Non-pigmented ciliary epithelial cell (primary cell): ENCODE measurements at places on chromosomes 12 and 14.

- DNase-seq, result no peak
These were observed 279.3 kb upstream of the PDE3A start for GRCh38 chr12:20089077-20089476.

- DNase-seq, result no peak
These were observed 266.2 kb upstream of the PELI2 start for GRCh38 chr14:55851961-55852360.

GRCh38 chr14:99484106-99484505 lies 2.9 kb downstream of the CCNK start:
- no peak for DNase-seq

GRCh38 chr12:58655375-58655774 lies 264.9 kb downstream of the LRIG3 start:
- no peak for DNase-seq

DNA sequence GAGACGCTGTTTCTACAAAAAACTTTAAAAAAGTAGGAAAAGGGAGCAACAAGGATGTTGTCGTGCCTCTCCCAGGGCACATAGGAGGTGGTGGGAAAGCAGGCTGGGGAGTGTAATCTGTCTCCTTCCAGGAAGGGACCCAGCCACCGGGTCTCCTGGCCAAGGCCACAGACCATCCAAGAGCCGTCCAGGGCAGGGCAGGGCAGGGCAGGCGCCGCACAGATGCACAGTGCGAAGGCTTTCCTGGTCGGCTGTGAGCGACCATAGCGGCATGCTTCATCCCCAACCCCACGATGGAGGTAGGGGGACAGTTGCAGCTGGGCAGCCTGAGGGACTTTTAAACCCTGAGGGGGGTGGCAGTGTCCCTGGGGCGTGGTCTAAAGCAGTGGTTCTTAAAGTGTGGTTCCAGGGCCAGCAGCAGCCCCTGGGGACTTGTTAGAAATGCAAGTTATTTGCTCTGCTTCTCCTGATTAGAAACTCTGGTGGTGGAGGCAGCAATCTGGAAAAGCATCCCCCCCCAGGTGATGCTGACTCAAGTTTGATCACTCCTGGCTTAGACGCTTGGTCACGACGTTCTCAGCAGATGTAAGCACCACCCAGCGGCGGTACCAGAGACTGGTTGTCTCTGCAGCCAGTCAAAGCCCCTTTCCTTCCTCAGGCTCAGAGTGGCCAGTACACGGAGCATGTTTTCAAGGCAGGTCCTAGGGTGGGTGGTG lies 197.4 kb upstream of the PRMT8 start:
- DNase-seq, result no peak

DNA sequence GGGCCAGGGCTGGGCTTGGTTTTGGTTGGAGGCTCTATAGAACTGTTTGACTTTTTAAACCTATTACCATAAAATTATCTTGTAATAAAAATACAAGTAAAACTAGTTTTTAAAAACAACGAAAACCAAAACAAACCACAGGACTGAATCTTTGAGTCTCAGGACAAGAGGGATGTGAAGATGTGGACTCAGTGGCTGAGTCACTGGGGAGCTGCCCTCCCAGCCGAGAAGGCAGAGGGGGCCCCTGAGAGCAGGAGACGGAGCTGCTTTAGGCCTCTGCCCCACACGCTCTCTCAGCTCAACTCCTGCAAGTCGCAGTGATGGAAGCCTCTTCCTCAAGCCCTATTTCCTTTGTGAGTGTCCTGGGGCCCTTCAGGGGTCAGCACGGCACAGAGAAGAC lies 59.0 kb downstream of the CDC42BPB start:
- DNase-seq, result no peak

- no peak for DNase-seq
These were observed 205.1 kb downstream of the PTPRO start for GRCh38 chr12:15527201-15528080.

DNA sequence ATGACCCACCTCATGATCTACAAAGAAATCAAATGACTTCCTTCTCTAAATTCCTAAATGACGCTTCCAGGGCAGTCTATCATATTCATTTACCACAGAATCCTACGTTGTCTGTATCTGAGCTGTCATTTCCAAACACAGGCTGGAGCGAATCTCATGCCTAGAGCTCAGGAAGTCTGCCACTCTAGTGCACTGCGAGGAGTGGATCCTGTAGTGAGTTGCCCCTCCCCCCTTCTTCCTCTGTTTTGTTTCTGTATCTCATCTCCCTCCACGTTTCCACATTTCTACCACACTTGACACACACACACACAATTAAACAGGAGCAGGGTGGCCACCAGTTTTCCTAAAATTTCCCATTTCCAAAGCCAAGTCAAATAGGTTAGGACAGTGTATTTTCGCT lies 415.4 kb upstream of the PRICKLE1 start:
- no peak for DNase-seq

GRCh38 chr12:89781946-89782550 lies 73.4 kb upstream of the ATP2B1 start:
- DNase-seq, result no peak

DNA sequence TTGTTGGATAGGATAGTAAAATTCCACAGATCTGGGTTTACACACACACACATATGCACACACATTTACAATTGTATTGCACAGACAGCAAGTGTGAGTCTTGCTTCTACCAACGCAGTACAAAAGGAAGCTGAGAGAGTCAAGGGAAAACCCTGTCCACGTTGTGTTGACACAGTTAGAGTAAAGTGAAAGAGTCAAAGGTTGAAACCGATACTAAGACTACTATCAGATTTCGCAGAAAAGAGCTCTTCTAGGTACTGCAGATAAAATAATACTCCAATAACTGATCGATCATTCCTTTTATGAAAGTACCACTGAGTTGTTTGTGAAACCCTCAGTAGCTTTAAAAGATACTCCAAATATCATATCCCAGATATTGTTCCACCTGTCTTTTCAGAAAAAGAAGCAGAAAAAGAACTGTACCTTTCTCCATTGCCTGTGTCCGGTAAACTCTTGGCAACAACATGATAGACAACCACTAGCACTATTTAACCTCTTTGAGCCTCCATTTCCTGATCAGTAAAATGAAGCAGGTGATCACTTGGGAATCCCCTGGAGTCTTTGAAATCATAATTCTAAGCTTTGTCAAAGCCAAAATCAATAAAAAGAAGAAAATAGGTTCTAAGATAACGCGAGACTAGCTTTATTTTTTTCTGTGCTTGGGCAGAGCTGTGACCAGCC lies 224.6 kb upstream of the FOXN3 start:
- DNase-seq, result no peak

DNA sequence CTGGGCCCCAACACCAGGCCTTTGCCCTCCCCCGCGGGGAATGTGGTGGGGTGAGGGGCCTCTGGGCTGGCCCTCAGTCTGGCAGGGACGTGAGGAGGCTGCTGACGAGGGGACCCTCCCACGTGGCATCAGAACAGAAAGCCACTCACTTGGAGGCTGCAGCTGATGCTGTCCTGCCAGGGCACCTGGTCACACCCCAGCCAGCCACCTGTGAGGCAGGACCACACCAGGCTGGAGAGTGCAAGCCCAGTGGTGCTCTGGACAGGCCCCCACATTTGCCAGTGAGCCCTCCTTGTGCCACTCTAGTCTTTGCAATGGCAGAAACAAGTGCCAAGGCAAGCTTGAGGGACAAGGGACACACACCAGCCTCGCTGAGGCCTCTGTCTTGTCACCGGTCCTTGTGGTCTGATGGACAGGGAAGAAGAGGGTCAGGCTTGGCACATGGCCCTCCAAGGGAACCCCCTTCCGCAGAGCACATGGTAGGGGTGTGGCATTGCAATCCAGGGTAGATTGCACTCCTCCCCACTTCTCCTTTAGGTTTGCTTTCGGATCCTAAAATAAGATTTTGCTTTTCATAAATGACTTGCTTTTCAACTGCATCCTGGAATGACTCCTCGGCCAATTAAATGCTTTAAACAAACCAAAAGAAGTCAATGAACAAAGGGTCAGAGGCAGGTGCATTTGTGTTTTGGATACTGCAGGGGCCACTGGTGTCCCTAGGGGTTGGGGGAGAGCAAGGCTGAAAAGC lies 53.7 kb downstream of the CCDC88C start:
- no peak for DNase-seq

- DNase-seq, result no peak
These were observed 742.8 kb upstream of the TBX3 start for GRCh38 chr12:115426732-115427131.

DNA sequence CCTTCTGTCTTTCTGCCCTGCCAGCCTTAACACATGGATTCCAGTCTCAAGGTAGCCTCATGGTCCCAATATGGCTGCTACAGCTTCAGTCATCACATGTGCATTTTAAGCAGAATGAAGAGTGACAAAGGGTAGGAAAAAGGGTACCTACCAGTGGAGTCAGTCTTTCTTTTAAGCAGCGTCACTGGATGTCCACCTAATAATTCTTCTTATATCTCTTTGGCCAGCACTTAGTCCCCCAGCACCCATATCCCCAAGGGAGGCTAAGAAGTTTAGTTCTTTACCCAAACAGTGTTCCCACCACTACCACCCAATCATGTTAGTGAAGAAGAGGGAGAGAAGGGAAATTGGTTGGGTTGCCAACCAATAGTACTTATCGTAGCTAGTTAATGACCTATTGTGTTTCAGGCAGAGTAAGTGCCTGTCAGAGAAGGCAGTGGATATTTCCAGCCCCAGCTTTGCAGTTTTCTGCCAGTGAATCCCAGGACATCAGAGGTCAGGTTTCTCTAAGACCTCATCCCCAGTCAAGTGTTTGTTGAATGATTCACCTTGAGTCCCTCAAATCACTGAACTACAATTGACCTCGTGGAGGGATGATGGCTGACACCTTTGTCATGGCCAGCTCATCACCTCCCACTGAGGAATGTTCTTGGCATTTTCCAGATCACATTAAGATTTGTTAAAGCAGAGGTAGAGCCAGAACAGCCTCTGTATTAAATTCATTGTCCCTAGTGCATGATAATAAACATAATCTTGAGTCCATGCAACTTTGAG lies 250.9 kb upstream of the CRY1 start:
- peak; percentile 78 for DNase-seq

DNA sequence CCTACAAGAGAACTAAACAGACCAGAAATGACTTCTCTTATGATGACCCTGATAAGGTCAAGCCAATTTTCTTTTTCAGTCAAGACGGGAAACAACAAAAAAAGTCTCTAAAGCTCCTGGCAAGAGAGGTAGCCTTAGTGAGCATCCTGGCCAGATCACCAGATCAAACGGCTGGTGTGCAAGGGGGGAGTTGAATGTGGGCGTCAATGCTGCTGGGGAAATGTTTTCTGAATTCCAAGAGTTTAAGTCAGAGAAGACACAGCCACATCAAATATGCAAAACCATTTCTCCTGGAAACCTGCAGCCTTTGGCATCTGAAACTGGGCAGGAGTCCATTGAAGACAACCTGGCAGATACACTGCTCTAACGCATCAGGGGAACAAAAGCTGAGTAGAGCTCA lies 16.0 kb upstream of the SELPLG start:
- peak; percentile 86 for DNase-seq

DNA sequence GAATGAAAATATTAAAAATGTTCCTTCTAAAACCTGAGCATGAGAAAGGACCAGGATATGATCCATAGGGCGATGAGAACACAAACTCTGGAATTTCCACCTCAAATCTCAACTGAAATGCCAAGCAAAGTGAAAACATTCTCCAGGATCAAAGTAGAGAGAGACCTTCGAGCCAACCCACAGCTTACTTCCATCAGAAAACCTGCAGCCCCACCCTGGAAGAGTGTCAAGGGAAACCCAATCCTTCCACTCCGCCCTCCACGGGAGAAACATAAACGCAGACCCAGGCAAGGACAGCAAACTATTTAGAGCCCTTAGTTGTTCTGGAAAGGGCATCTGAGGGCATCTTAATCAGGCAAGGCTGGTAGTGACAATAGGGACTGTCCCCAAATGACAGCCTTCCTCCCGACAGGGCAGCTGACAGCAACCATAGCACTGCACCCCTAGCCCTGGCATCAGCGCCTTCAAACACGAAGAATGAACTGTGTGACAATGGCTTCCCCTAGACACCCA lies 21.8 kb downstream of the SLC15A4 start:
- DNase-seq, result no peak

- DNase-seq, result no peak
These were observed 39.6 kb upstream of the YY1 start for GRCh38 chr14:100199240-100199860.

DNA sequence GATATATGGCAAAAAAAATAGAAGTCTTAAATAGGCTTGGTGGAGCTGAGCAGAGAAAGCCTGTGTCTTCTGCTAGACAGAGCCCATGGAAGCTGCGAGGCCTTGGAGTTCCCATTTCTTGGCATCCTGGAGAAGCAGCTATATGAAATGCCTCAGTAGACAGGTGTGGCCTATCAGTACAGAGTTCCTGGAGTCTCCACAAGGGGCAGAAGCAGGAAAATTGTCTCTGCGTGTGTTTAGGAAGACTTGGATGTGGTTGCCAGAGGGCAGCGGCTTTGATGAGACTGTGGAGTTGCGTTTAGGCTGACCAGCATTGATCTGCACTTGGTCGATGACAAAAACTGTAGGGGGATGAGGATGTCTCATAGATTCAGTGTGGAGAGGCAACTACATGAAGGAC lies 334.5 kb upstream of the SEL1L start:
- DNase-seq, result no peak

DNA sequence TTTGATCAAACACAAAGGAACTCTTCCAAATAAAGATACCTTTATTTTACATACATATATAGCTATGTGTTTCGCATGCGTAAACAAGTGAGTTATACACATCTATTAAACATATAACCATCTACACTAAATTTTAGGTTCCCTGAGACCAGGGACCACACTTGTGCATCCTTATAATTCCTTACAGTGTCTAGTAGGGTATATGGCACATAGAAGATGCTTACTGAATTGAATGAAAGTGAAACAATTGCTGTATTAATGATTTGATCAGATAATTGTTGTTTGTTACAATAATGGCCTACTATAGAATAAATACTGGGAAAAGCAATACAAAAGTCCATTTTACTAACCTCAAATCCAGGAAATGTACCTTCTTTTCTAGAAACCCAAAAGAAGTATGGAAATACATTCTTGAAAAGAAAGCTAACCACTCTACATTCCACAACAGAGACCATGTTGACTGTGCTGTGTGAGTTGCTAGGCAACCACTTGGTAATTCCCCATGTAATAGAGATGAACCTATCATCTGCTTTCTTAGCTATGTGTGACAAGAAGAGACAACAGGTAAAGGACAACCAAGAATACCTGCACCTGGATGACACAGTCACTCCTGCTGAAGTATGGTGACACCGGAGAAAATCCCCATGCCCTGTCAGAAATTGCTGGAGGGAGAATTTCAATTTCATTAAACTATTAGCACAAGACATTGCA lies 11.9 kb upstream of the CIPC start:
- DNase-seq, result no peak

DNA sequence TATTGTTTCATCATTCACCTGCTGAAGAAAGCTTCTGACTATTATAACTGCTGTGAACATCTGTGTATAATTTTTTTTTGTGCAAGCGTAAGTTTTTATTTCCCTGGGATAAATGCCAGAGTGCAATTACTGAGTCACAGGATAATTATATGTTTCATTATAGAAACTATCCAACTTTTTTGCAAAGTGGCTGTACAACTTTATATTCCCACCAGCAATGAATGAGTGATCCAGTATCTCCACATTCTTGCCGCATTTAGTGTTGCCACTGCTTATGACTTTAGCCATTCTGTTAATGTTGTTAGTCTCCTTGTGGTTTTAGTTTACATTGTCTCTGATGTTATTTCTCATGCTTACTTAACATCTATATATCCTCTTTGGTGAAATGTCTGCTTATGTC lies 88.1 kb upstream of the CCDC175 start:
- DNase-seq, result no peak
